M059J (cell line): ENCODE measurements at places on chromosomes 12 and 14.

- no peak for DNase-seq
Measured at GRCh38 chr12:13282861-13283260, 86.3 kb downstream of the EMP1 start.

DNA sequence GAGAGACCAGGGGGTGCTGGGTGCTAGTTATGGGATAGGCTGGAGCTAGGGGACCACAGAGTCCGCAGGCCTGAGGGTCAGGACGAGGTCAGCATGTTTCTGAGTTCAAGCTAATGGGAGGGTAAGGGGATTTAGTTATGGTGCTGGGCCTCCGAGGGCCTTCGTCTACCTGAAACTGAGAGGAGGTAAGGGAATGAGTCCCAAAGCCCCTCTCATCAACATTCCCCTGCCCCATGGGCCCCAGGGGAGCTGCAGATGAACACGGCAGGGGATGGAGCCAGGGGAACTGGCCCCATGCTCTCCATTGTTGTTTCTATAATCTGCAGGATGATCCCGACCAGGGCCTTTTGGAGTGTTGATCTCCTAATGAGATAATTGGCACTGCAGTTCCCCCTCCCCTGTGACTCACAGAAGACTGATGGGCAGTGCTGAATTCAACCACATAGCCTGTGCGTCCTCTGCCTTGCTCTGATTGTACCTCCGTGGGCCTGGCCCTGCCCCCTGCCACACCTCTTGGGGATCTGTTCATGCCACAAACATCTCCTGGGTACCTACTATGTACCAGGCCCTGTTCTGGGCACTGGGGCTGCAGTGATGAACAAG is 21.4 kb downstream of the FAIM2 start:
- DNase-seq = no peak

- DNase-seq = no peak
Measured at GRCh38 chr12:53577941-53578352, 48.2 kb downstream of the ATF7 start.

- DNase-seq = no peak
Measured at GRCh38 chr12:2794191-2794735, 507 bp upstream of the FKBP4 start.

GRCh38 chr12:52067081-52067374 is 2.8 kb upstream of the ATG101 start:
- no peak for DNase-seq
